ENCODE measurements at places on chromosomes 13 and 19.

GRCh38 chr13:50353651-50354415, 338.6 kb downstream of the KCNRG start:
- no peak for DNase-seq

- no peak for DNase-seq
Observed at GRCh38 chr19:14511229-14511593, 7.0 kb downstream of the DNAJB1 start.

- no peak for DNase-seq
Observed at GRCh38 chr13:76292031-76292430, 594.2 kb downstream of the KCTD12 start.

GRCh38 chr13:30147421-30147820, 159.9 kb downstream of the KATNAL1 start:
- DNase-seq: no peak

DNA sequence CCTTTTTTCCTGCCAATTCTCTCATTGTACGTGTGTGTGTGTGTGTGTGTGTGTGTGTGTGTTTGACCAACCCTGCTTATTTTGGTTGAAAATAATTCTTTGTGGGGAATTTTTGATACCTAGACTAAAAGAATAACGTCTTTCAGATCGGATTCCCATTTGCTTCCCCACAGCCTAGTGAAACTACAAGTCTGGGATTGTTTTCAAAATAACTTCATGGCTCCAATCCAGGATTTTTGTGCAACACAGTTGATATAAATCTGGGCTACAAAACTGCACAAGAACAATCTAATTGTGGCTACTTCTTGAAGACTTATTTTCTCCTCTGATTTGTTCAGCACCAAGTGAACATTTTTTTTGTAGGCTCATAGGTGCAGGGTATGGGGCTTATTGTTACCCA, 332.8 kb upstream of the MIR17HG start:
- no peak for DNase-seq

- no peak for DNase-seq
Observed at GRCh38 chr13:59441596-59442280, 722.0 kb downstream of the DIAPH3 start.

DNA sequence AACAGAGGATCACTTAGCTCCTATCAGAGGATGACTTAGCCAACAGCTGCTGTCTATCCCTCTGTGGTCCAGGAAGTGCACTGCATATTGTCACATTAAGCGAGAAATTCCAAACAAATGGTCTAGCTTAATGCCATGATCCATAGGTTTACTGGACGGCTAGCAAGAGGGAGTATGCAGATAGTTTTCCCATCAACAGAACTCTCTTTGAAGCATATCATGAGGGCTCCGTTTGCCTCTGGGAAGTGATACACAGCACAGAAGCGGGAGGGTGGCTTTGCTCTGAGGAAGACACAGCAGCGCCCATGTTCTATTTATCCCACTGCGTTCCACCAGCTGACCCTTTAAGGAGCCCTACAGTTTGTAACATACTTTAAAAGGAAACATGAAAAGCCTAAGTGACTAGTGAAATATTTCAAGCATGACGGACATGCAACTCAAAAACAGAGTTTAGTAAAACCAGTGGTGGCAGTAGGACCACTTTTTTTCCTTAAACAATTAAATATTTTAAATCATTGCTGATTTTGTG, 52.7 kb downstream of the COL4A1 start:
- no peak for DNase-seq

DNA sequence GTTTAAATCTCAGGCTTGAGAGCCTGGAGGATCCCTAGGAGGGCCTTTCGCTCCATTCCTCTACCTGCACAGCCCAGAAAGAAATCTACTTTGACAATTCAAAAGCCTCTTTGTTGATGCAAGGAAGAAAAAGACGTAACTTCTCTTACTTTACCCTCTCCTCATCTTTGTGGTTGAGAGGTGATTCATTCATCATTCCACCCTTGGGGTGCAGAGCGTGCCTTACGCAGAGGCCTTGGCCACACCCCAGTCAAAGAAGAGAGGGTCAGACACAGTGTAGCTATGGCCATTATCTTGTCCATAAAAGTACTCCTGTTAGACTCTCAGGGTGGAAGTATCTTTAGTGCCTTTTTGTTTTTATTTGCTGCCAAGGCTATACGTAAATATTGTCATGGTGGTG, 184.0 kb downstream of the IRS2 start:
- DNase-seq: no peak

DNA sequence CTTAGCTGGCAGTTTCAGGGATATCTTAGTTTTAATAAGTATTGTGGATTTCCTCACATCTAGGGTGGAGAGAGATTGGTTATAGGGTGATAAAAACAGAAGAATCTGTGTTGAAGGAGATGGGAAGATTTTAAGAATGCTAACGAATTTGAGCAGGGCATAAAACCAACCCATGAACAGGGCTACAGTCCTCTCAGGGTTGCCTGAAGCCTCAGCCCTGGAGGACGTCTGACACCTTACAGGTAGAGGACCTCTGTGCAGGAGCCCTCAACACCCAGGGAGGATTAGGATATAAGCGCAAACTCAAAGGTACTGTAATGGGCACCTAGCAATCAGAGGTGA, 461 bp upstream of the WASF3 start:
- DNase-seq: no peak

GRCh38 chr13:53167561-53167960, 138.9 kb downstream of the OLFM4 start:
- DNase-seq: no peak

DNA sequence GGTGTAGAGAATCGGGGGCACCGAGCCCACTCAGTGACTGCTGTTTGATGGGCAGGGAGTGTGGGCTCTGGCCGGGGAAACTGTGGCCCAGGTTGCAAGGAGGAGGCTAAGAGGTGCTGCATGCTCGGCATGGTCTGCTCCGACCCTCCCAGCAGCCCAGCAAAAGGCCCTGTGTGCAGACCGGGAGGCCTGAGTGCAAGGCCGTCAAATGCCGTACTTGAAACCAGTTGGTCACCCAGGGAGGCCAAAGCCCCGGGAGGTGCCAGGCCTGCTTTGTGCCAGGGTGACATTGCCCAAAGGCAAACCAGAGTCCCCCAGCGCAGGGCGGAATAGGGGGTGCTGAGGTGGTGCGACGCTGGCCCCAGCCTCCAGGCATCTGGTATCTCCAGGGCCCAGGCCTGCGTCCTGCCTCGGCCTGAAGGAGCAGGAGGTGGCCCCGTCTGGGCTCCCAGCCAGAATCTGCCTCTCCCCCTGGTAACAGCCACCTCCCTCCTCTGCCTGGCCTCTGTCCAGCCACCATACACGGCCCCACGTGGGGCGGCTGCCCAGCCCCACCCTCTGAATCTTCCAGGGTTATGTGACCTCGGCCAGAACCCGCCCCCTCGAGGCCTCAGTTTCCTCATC, 4.0 kb downstream of the PIK3R2 start:
- DNase-seq: no peak

GRCh38 chr13:30869491-30869890, 36.6 kb upstream of the MEDAG start:
- no peak for DNase-seq

GRCh38 chr13:94622344-94622743, 20.7 kb downstream of the GPR180 start:
- no peak for DNase-seq

GRCh38 chr13:79898202-79898826, 417.4 kb downstream of the NDFIP2 start:
- DNase-seq: no peak

DNA sequence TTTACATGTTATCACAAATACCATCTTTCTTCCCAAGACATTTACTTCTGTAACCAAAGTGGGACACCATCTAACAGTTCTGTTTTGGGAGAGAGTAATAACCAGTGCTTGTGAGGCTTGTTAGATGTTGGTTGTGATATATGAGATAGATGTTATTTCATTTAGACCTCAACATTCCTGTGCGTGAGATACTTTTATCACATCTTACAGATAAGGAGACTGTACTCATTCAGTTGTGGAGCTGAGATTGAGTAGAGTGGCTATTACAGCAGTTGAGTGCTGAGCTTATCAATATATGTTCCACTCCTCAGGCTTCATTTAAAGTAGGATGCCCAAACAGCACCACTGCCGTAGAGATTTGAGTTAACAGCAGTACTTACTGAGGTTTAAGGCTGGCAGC, 43.1 kb downstream of the USPL1 start:
- DNase-seq: no peak

GRCh38 chr13:39876258-39876657, 220.8 kb downstream of the COG6 start:
- no peak for DNase-seq

- DNase-seq: no peak
Observed at GRCh38 chr19:2533686-2534422, 57.9 kb downstream of the GADD45B start.

- peak; percentile 79 for DNase-seq
Observed at GRCh38 chr19:49331616-49332055, 3.6 kb upstream of the CD37 start.

DNA sequence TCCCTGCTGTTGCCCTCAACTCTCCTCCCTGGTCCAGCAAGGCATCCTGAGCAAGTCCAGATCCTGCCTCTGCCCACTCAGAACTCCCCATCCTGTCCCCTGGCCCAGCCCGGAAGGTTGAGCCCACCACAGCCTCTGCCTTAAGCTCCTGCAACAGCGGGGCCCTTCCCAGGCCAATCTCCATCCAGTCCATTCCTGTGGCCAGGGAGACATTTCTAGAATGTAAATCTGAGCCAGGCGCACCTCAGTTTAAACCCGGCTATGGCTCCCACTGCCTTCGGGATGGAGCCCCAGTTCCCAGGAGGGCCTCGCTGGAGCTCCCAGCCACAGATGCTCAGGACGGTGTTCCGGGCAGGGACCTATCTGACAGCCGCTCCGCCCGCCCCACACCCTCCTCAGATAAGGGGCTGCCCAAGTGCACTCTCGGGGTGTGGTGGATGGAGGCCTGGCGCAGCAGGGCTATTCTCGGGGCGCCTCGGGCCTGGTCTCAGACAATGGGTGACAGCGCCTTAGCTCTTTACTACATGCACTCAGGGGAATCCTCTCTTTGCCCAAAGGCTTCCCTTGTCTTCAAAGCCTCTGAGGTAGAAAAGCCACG, 5.3 kb downstream of the TRAPPC6A start:
- DNase-seq: no peak

- DNase-seq: no peak
Observed at GRCh38 chr13:75521956-75522355, 15.7 kb downstream of the COMMD6 start.

GRCh38 chr19:46544651-46545050, 49.0 kb upstream of the PNMA8B start:
- no peak for DNase-seq

- DNase-seq: no peak
Observed at GRCh38 chr13:85896516-85897450, 97.6 kb upstream of the SLITRK6 start.

DNA sequence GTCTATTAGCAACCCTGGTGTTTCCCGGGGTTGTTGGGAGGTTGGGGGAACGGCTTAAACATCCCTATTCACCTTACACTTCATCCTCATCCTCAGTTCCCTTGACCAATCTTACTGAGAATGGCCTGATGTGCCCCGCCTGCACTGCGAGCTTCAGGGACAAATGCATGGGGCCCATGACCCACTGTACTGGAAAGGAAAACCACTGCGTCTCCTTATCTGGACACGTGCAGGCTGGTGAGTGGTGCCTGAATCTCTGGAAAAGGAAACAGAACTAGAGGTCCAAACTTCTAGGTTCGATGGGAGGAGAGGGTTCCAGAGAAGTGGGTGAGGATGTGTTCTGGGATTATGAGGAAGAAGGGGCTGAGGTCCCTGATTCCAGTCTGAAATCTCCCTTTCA, 5.9 kb downstream of the PINLYP start:
- no peak for DNase-seq

GRCh38 chr13:76917095-76917494, 30.9 kb upstream of the KCTD12 start:
- no peak for DNase-seq

- DNase-seq: no peak
Observed at GRCh38 chr13:32600890-32601289, 14.6 kb downstream of the PDS5B start.

- no peak for DNase-seq
Observed at GRCh38 chr13:86846501-86846900, 824.7 kb upstream of the SLITRK5 start.

- DNase-seq: peak; percentile 39
Observed at GRCh38 chr19:55173714-55174409, 6.2 kb downstream of the SYT5 start.

DNA sequence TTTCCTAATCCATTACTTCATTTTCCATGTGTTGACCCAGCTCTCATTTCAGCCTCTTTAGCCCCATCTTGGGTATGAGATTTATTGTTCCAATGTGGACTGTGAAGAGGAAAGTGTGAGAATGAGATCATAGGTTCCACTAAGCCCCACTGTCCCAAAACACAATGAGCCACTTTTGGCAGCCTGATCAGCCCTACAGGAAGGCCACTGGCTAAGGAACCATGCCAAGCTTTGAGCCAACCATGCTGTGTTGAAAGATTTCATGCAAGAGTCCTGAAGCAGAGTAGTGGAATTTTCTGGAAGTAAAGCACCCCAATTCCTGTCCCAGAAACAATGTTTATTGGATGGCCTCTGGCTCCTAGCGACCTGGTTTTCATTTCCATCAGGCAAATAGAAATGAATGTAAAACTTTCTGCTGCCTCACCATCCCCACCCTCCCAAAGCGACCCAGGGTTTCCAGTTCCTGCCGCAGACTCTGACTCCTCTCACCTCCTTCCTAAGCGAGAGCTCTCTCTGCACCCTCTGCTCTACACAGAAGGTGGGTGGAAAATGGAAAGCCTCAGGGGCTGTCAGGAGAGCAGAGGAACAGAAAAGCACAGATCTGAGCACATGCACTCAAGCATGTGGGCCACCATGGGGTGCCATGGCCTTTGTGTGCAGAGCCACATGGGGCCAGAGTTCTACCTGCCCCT, 73.1 kb downstream of the KCTD12 start:
- no peak for DNase-seq

GRCh38 chr13:44117351-44117750, 237.6 kb downstream of the LACC1 start:
- DNase-seq: no peak

GRCh38 chr19:49110567-49110966, 3.6 kb upstream of the LIN7B start:
- no peak for DNase-seq

GRCh38 chr13:98858191-98858590, 105.7 kb upstream of the SLC15A1 start:
- no peak for DNase-seq

DNA sequence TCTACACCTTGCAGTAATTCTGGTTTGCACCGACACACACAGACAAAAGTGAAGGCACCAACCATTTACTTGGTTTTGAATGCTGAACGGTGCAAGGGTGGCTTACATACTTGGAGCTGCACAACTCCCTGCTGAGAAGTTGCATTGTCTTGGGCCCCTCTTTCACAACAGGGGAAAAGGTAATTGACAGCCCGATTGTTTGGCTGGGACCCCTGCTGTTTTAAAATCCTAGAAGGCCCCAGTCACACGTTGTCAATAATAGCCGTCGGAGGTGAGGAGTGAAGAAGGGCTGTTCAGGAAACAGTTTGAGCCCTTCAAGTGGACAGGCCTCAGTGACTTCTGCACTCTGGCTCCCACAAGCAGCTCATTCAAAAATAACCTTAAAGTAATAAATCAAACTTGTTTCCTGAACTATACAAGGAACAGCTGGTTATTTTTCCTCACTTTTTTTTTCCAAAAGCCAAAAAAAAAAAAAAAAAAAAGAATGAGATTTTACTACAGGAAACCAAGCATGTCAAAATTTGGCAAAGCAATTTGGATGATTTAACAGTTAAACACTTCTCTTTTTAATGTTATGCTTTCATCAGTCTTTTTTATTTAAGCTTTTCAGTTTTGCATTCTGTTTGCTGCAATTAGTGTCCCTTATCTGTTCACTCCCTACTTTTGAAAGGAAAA, 19.0 kb upstream of the SPRY2 start:
- DNase-seq: no peak

All from activated CD4-positive, alpha-beta T cell treated with anti-CD3 and anti-CD28 coated beads, Interleukin-2, amount 10 ng/mL, durations not matched to agents 7 days and 5 days (primary cell).